CD4-positive, CD25-positive, alpha-beta regulatory T cell (primary cell): ENCODE measurements at places on chromosomes 7 and 10. TPM values are rescaled to one million over a fixed set of nuclear protein-coding genes. Genes with fewer than 3 reads are reported as not detected.

- DNase-seq = no peak
Observed at GRCh38 chr10:113970641-113971040, 73.0 kb upstream of the ADRB1 start.

DNA sequence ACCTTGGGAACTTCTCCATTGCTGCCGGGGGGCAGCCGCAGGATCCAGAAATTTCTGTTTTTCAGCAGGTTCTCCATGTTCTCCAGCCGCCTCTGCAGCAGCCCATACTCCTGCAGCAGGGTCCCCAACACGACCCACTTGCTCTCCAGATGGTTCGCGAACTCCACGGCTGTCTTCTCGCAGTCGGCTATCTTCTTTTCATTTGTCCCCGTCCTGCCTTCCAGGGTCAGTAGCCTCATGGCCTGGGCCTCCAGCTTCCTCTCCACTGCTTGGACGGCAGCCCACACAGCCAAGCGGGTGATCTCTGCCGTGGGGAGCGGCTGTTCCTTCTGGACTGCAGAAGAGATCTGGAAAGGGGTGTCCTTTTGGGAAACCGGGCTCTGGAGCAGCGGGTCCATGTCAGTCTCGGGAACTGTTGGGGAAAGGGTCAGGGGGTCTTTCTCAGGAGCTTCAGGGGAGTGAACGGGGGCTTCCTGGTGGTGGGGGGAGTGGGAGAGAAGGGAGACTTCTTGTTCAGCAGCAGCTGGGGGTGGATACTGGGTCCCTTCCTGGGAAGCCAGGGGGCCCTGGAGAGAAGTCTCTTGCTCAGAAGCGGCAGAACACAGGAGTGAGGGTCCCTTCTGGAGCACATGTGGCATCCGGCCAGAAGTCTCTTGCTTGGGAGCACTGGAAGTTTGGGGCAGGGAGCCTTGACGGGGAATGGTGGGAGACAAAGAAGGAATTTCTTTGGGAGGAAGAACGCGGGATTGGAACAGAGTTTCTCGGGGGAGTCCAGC, 5.5 kb downstream of the ZNF777 start:
- DNase-seq = no peak

- DNase-seq = no peak
Observed at GRCh38 chr7:130721486-130722277, 12.3 kb downstream of the KLF14 start.

- no peak for DNase-seq
Observed at GRCh38 chr7:130387628-130388403, 7.5 kb downstream of the CPA1 start.

The OR2A1 gene
- 0.38 TPM for polyA plus RNA-seq

The SEMA3E gene
- not detected for polyA plus RNA-seq

The GNG11 gene
- polyA plus RNA-seq = not detected

The RNF32 gene
- polyA plus RNA-seq = 5.4 TPM
